ENCODE measurements at places on chromosomes 6 and 20. TPM values are rescaled to one million over a fixed set of nuclear protein-coding genes. Genes with fewer than 3 reads are reported as not detected.

Gene SCP2D1
- not detected for total RNA-seq

Gene EYA4
- not detected for total RNA-seq

Gene CEP250
- total RNA-seq: 70.3 TPM

Gene CTCFL
- total RNA-seq: not detected

Gene AHCY
- total RNA-seq: 50.5 TPM

Gene TAF8
- 48.0 TPM for total RNA-seq

Gene ECT2L
- total RNA-seq: not detected

Gene DPPA5
- total RNA-seq: not detected
